ENCODE measurements at places on chromosomes 4 and X. TPM values are rescaled to one million over a fixed set of nuclear protein-coding genes. Genes with fewer than 3 reads are reported as not detected.

DNA sequence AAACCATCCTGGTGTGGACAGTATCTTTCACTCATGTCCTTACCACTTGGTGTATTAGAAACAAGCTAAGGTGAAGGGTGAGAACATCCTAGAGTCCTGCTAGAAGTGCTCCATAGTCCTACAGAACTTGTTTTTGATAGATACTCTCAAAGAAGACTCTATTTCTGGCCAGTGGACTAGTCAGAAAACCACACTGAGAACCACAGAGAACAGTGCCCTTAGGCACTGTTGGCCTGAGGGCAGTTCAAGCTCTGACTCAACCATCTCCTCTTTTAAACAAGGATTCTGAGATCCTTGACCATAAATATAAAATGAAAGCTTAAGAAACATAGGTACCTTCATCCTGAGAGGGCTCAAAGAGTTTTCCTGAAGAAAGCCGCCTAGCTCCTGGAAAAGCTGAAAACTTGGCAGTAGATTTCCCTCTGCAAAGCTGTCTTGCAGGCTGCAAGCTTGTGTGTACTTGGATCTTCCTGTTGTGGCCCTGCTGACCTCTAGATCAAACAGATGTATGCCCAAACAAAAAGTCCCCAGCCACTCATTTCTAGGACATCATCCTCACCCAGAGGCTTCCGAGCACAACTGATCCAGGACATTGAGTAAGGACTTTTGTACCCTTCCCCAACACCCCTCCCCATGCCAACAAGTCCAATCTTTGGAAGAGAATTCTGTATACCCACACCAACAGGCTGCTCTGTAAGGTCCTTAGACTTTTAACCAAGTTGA, 111.6 kb upstream of the CXCL13 start:
- H3K4me3 ChIP-seq: no peak overlapping the region
- no peaks in the 10 kb centered on the region for H3K4me1 ChIP-seq
- no peaks in the 10 kb centered on the region for H3K36me3 ChIP-seq
- H3K27ac ChIP-seq: no peak overlapping the region

DNA sequence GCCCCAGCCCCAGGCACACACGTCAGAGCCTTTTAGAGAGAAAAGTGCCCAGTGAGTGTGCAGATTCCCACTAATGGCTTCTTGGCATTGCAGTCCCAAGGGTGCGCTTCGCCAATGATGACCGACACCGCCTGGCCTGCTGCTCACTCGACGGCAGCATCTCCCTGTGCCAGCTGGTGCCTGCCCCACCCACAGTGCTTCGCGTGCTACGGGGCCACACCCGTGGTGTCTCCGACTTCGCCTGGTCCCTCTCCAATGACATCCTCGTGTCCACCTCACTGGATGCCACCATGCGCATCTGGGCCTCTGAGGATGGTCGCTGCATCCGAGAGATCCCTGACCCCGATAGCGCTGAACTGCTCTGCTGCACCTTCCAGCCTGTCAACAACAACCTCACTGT, 2.9 kb downstream of the WDR13 start:
- DNase-seq: no peak
- H3K4me1 ChIP-seq: no peaks in the 10 kb centered on the region
- H3K27me3 ChIP-seq: no peaks in the 10 kb centered on the region
- H3K4me3 ChIP-seq: no peak overlapping the region
- no peaks in the 10 kb centered on the region for H3K36me3 ChIP-seq

- H3K27ac ChIP-seq: no peak overlapping the region
- H3K27me3 ChIP-seq: no peaks in the 10 kb centered on the region
- no peaks in the 10 kb centered on the region for H3K4me1 ChIP-seq
- no peak for DNase-seq
Measured at GRCh38 chr4:9735515-9735914, 45.9 kb upstream of the DRD5 start.

GRCh38 chr4:105162123-105162796, 15.6 kb downstream of the TET2 start:
- DNase-seq: no peak
- H3K27me3 ChIP-seq: no peaks in the 10 kb centered on the region
- no peak overlapping the region for H3K4me3 ChIP-seq
- no peak overlapping the region for H3K27ac ChIP-seq
- H3K36me3 ChIP-seq: no peaks in the 10 kb centered on the region

- no peak for DNase-seq
- H3K36me3 ChIP-seq: no peaks in the 10 kb centered on the region
- H3K27ac ChIP-seq: no peak overlapping the region
- H3K27me3 ChIP-seq: no peaks in the 10 kb centered on the region
Measured at GRCh38 chr4:145815027-145815612, 123.5 kb downstream of the ZNF827 start.

GRCh38 chr4:88207171-88207570, 48.7 kb upstream of the ABCG2 start:
- no peaks in the 10 kb centered on the region for H3K4me1 ChIP-seq
- no peak overlapping the region for H3K4me3 ChIP-seq
- no peak for DNase-seq
- H3K36me3 ChIP-seq: no peaks in the 10 kb centered on the region

- no peaks in the 10 kb centered on the region for H3K36me3 ChIP-seq
- H3K4me3 ChIP-seq: no peak overlapping the region
- no peak for DNase-seq
- H3K27me3 ChIP-seq: no peaks in the 10 kb centered on the region
- H3K27ac ChIP-seq: no peak overlapping the region
Measured at GRCh38 chr4:119834906-119835612, 206.5 kb upstream of the PDE5A start.

GRCh38 chrX:111504941-111505340, 6.5 kb upstream of the SERTM2 start:
- no peak overlapping the region for H3K4me3 ChIP-seq
- no peaks in the 10 kb centered on the region for H3K4me1 ChIP-seq
- DNase-seq: no peak
- no peaks in the 10 kb centered on the region for H3K27me3 ChIP-seq
- no peak overlapping the region for H3K27ac ChIP-seq

- H3K27me3 ChIP-seq: no peaks in the 10 kb centered on the region
- no peak for DNase-seq
- no peak overlapping the region for H3K4me3 ChIP-seq
- no peaks in the 10 kb centered on the region for H3K36me3 ChIP-seq
- peaks cover 2% of the 10 kb centered on the region for H3K4me1 ChIP-seq
- no peak overlapping the region for H3K27ac ChIP-seq
Measured at GRCh38 chr4:26201120-26201519, 119.7 kb upstream of the RBPJ start.

DNA sequence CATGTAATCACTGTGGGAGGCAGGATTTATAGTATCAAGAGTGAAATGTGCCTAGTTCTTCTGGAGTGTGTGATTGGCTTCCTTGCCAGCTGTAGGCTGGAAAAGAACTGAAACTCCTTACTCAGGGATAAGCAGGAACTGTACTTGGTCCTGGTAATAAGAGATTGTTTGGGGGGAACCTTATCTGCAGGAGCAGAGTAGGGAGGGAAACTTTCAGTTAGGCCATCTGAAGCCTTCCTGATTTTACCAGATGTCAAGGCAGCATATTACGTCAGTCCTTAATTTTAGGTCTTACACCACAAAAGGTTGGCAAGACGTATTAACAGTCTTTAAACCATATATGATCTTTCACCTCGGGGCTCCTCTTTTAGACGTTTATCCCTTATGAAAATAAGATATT, 231.5 kb upstream of the FMR1 start:
- no peak overlapping the region for H3K4me3 ChIP-seq
- no peaks in the 10 kb centered on the region for H3K4me1 ChIP-seq

DNA sequence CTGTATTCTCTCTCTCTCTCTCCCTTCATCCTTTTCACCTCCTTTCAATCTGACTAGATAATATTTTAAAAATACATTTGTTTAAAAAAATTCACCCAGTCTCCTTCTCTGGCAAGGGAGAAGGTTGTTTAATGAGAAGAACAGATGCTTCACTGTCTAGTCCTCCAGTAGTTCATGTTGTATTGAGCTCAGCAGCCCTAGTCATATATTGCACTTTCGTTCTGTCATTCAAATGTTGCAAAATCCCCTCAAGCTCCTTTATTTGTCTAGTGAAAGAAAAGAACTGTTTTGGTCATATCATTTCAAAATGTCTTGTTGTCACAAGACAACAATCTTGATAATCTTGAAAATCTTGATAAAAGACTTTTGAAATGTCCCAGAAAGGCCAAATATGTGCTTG, 248.0 kb downstream of the GALNTL6 start:
- H3K36me3 ChIP-seq: no peaks in the 10 kb centered on the region
- no peaks in the 10 kb centered on the region for H3K4me1 ChIP-seq
- no peak overlapping the region for H3K4me3 ChIP-seq
- no peaks in the 10 kb centered on the region for H3K27me3 ChIP-seq
- no peak overlapping the region for H3K27ac ChIP-seq
- DNase-seq: no peak

GRCh38 chr4:14289708-14290107, 662.2 kb upstream of the BOD1L1 start:
- no peak overlapping the region for H3K27ac ChIP-seq
- H3K36me3 ChIP-seq: no peaks in the 10 kb centered on the region
- no peaks in the 10 kb centered on the region for H3K4me1 ChIP-seq
- no peak overlapping the region for H3K4me3 ChIP-seq
- no peaks in the 10 kb centered on the region for H3K27me3 ChIP-seq
- DNase-seq: no peak

DNA sequence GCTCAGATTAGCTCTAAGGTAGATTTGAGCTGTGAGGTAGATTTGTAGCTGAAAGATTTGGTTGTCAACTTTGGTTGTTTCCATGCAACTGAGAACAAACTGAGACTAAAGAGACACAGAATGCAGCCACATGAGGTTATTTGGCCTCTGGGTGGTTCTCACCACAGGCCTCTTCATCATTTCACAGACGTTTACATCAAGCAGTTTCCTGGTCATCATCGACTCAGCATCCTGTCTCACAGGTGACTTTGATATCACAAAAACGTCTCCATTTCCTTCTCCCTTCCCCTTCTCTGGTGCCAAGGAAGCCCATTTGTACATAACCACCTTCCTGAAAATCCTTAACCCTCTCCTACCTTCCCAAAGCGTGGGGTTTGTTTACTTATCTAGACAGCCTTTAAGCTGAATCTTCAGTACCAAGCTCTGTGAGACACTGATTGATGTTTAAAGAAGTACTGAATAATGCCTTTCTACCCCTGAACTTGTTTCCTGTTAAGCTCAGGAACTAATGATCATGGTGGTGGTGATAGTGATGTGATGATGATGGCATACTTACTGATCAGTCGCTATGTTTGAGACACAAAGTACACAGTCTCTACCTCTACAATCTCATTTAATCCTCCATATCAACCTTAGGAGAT, 81.9 kb downstream of the FAM114A1 start:
- peaks cover 4% of the 10 kb centered on the region for H3K4me1 ChIP-seq
- H3K27me3 ChIP-seq: no peaks in the 10 kb centered on the region

GRCh38 chr4:135368831-135369230, 1167.2 kb upstream of the PABPC4L start:
- no peaks in the 10 kb centered on the region for H3K4me1 ChIP-seq
- DNase-seq: no peak
- no peaks in the 10 kb centered on the region for H3K36me3 ChIP-seq
- H3K27me3 ChIP-seq: no peaks in the 10 kb centered on the region
- H3K27ac ChIP-seq: no peak overlapping the region

DNA sequence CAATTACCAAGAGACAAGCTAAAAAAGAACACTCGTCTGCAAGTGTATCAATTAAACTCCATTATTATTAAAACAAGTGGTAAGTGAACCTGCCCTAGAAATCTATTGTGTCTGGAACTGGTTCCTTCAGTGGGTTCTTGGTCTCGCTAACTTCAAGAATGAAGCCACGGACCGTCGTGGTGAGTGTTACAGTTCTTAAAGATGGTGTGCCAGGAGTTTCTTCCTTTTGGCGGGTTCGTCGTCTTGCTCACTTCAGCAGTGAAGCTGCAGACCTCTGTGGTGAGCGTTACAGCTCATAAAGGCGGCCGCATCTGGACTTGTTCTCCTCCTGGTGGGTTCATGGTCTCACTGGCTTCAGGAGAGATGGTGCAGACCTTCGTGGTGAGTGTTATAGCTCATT, 231.8 kb downstream of the GRID2 start:
- H3K27me3 ChIP-seq: no peaks in the 10 kb centered on the region
- no peak overlapping the region for H3K27ac ChIP-seq
- H3K36me3 ChIP-seq: no peaks in the 10 kb centered on the region
- DNase-seq: no peak

GRCh38 chr4:110787109-110787508, 164.2 kb upstream of the PITX2 start:
- H3K27ac ChIP-seq: no peak overlapping the region
- no peak for DNase-seq
- no peak overlapping the region for H3K4me3 ChIP-seq
- no peaks in the 10 kb centered on the region for H3K27me3 ChIP-seq
- H3K36me3 ChIP-seq: no peaks in the 10 kb centered on the region

- no peaks in the 10 kb centered on the region for H3K4me1 ChIP-seq
- no peak overlapping the region for H3K27ac ChIP-seq
- no peak for DNase-seq
- H3K4me3 ChIP-seq: no peak overlapping the region
- H3K27me3 ChIP-seq: no peaks in the 10 kb centered on the region
- no peaks in the 10 kb centered on the region for H3K36me3 ChIP-seq
Measured at GRCh38 chr4:55446578-55446922, 50.8 kb downstream of the TMEM165 start.

DNA sequence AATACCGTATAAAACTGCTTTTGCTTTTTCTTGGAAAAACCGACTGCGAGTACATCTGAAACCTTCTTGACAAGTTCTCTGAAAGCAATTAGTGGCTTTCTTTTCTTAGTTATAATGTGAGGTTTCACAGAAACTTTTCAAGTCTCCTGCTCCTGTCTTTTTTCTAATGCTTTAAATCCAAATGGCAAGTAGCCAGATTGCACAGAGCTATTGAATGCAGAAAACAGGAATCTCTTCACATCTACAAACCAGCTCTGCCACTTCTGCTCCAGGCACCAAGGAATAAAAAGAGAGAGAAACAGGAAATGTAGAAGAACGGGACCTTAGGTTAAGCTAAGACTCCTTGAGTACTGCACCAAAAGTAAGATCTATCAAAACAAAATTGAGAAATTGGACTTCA, 267.3 kb upstream of the TET2 start:
- no peaks in the 10 kb centered on the region for H3K36me3 ChIP-seq
- no peaks in the 10 kb centered on the region for H3K27me3 ChIP-seq
- H3K4me3 ChIP-seq: no peak overlapping the region

DNA sequence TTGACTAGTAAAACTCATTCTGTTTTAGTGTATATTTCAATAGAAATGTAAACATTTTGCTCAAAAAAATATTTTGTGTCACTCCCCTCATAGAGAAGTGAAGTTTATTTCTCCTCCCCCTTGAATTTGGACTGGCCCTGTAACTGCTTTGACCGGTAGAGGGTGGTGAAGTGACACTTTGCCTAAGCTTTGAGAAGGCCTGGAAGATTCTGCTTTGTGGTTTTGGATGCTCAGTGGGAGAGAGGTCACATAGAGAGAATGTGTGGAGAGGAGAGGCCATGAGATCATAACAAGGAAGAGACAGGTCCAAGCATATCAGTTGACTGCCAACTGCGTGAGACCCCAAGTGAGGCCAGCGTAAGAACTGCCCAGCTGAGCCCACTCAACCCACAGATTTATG, 19.1 kb upstream of the ARX start:
- no peak for DNase-seq
- no peaks in the 10 kb centered on the region for H3K27me3 ChIP-seq
- H3K36me3 ChIP-seq: no peaks in the 10 kb centered on the region
- no peaks in the 10 kb centered on the region for H3K4me1 ChIP-seq

Gene RS1
- not detected for total RNA-seq

Gene MAEA
- 48.3 TPM for total RNA-seq

Gene ARHGAP36
- total RNA-seq: not detected

Gene ETDA
- not detected for total RNA-seq

Gene ARX
- 70.5 TPM for total RNA-seq

Gene SPANXB1
- total RNA-seq: not detected

Gene APBB2
- total RNA-seq: 101 TPM

Gene TADA2B
- total RNA-seq: 26.9 TPM

Gene IL2RG
- total RNA-seq: 0.60 TPM

Gene SLC49A3
- total RNA-seq: 2.6 TPM

Gene SLC9B1
- 1.4 TPM for total RNA-seq

Gene AR
- 30.6 TPM for total RNA-seq
